Fibroblast of skin of right quadriceps (primary cell): ENCODE measurements at places on chromosomes 2 and 18.

GRCh38 chr18:70197026-70197425 lies 8.5 kb downstream of the RTTN start:
- peak; percentile 5 for DNase-seq

- DNase-seq, result no peak
These were observed 193.2 kb downstream of the NDUFA10 start for GRCh38 chr2:239831861-239832489.

- no peak for DNase-seq
These were observed 113.0 kb downstream of the TGFA start for GRCh38 chr2:70440621-70441020.

DNA sequence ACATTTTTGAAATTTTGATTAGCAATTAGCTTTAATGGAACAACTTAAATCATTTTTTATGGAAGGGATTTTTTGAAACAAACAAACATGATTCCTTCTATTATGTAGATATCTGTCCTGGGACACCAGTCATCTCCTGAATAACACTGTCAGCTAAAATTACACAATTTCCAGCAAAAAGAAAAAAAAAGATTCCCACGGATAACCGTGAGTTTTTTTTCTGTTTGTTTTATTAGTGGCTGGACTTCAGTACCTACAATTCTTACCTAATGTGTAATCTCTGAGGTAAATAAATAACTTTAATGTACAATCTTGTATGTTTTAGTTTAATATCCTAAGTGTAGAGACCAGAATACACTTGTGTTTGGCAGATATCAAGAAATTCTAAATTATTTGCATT lies 126.6 kb upstream of the KYNU start:
- DNase-seq, result no peak

- no peak for DNase-seq
These were observed 38.6 kb downstream of the SIGLEC15 start for GRCh38 chr18:45864081-45864480.

DNA sequence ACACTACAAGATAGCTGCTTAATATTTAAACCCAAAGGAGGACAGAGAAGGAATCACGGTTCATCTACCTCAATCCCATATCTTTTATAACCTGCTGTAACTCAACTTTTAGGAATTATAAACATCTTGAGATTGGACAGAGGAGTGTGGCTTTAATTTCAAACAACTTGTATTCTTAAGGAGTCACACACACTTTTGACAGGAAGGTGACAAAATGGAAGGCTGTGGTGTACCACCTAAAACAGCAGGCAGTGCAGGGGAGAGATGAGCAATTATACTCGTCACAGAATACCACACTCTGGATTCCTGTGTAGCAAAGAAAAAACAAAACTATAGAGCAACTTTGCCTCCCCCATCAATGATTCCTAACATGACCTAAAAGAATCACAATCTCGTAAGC lies 194.8 kb downstream of the ZEB2 start:
- DNase-seq, result peak; percentile 15

- DNase-seq, result no peak
These were observed at the start of gene SERPINB13 for GRCh38 chr18:63586966-63587365. SERPINB13 (plus strand) TSS chr18:63587343; CDS start chr18:63588668, 1,325 bp downstream.

DNA sequence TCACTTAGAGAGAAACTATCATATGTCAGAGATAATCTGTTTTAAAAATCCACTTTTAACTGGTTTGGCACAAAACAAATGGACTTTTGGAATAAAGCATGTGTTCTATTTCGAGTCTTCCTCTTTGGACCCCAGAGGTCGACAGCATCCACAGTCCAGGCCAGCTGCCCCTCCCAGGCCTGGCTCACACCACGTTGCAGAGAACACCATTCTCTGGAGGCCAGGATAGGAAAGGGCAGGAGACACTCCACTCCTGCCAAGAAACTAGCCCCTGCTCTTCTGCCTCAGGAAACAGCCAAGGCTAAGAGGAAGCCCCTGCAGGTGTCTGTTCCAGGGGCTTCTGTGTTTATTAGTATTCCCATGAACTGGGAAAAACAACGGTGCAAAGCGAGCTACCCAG lies 456.6 kb upstream of the ID2 start:
- DNase-seq, result no peak

DNA sequence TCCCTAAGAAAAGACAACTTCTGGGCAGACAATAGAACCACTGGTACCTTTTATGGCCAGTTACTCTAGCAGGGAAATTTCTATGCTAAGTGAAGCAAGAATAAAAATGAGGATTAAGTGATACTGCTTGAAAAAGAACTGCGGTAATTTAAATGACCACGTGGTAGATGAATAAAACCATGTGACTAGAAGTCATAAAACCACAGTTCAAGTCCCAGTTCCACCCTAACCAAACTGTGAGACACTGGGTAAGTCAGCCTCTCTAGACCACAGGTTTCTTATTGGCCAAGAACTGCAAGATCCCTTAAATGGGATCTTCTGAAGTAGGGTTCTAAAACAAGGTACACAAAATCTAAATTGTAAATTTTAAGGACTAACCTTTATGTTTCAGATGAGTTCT lies 12.7 kb downstream of the TMEM237 start:
- DNase-seq, result no peak

GRCh38 chr2:28638102-28638501 lies 113.5 kb upstream of the PPP1CB start:
- no peak for DNase-seq

DNA sequence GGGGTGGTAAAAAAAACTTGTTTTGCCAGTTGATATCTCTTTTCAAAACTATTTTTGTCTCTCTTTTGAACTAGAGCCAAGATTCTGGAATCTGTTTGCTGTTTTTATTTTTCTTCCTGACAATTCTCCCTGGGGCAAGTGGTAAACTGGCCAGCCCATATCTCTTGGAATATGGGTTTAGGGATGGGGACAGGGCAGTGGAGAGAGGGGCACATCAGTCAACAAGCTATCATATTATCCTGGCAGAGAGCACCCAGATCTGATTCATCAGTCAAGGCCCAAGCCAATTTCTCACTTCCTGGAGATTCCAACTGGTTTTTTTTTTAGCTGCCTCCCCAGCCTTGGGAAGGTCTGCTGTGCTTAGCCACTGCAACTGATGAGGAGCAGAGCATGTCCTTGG lies 52.3 kb downstream of the ARHGAP28 start:
- peak; percentile 68 for DNase-seq

DNA sequence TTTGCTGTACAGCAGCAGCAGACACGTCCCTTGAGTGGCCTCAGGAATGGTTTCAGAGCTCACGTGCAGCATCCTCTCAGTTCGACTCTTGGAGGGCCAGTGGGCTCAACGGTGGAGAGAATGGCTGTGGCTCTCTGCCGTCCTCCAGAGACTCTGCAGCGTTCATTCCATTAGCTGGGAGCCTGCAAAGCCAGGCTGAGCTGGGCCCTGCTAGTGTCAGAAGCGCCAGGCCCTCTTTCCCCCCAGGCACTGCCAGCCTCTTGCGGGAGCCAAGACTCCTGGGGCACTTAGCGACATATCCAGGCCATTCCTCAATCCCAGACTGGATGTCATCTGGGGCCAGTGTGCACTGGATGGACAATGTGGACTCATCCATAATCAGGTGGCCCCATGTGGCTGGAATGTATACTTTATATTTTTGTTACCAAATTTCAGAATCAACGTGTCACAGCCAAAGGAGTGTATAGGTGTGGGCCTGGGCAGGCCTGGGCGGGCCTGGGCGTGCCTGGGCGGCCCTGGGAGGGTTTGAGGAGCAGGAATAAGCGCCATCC lies 125.1 kb upstream of the EPAS1 start:
- DNase-seq, result no peak

GRCh38 chr18:6921571-6921970 lies 192.1 kb downstream of the ARHGAP28 start:
- DNase-seq, result no peak
